Stimulated activated CD4-positive, alpha-beta T cell treated with anti-CD3 and anti-CD28 coated beads, Interleukin-12 subunit alpha, Interleukin-12 subunit beta, amount 100 ng/mL, for 24 hours (primary cell): ENCODE measurements at places on chromosomes 11 and 22.

- DNase-seq = no peak
Measured at GRCh38 chr22:20180245-20180630, 29.4 kb upstream of the CCDC188 start.

DNA sequence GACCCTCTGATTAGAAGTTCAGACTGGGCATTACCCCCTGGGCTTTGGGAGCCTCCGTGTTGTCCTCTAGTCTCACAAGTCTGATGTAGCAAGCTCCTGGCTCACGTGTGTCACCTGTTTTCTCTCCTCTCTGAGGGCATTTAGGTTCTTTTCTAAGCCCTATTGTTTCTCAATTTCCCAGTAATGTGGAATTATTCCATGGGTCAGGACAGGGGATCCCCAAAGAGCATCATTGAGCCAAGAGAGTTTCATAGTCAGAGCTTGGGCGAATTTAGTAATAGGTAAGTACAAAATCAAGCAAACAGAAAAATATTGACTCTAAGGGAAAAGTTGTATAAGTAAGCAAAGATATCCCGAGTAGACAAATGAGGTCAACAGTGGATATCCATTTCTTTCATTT, 57.3 kb downstream of the PPP6R2 start:
- DNase-seq = no peak

- no peak for DNase-seq
Measured at GRCh38 chr11:27926981-27927481, 180.9 kb downstream of the KIF18A start.

DNA sequence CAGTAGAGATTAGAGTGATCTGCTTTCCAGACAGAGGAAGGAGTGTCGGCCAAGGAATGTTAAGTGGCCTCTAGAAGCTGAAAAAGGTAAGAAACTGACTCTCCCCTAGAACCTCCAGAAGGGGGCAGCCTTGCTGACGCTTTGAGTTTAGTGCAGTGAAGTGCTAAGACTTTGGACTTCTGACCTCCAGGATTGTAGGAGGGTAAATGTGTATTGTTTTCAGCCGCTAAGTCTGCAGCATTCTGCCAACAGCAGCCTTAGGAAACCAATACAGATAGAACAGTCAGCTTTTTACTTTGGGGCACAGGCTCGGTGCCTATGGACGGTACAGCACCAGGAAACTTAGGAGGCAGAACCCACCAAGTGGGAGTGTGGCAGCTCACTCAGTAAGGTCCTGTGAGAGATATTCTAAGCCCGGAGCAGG, 3.6 kb upstream of the TBC1D22A start:
- DNase-seq = peak; percentile 42

DNA sequence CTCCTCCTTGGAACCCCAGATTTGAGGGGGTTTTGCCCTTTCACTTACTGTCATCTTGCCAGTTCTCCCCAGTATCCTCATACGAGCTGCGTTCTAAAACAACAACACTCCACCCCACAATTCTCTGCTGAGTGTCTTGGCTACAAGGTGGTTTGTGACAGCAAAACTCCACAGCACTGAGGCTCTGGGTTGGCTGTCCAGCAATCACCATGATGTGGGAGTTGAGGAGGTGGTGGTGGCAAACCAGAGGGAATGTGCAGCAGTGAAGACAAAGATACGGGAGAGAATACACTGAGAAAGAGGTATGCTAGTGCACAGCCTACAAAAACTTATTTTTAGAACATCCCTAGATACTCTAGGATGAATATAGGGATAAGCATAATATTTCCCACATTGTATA, 335.0 kb downstream of the C11orf87 start:
- no peak for DNase-seq

DNA sequence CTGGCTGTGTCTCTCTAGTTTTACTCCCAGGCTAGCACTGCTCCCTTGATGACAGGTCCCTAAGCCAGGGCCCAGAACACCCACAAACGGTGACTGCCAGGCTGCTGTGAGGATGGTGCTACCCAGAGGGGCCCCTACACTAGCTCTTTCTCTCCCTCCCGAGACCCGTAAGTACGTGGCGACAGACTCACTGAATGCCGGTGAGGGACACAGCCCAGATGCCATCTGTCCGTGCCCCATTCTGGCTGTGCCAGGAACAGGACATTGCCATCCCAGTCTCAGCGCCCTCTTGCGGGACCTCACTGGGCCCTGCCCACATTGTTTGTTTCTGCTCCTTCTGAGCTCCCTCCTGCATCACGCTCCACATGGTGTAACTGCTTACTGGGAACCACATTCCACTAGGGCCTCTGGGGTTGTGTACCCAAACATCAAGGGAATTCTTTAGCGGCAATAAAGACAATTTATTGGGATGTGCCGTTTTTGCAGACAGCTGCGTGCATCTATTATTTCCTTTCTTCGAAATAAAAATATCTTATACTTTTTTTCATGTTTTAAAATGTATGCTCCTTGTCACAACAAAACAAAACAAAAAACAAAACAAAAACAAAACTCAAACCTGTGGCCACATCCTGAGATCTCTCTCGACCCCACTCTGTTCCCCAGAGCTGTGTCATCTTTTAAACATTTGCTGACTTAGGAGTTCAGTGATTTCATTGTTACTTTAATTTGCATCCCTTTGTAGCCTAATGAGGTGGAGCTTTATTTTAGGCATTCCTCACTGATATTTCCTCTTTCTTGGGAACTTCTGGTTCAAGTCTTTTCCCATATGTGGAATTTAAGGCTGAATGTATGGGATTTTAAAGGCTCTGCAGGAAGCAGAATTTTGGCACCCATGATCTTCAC, 4.4 kb upstream of the TPCN2 start:
- no peak for DNase-seq

GRCh38 chr11:110812086-110812733, 100.0 kb upstream of the ARHGAP20 start:
- no peak for DNase-seq

- no peak for DNase-seq
Measured at GRCh38 chr11:7077101-7077500, 11.7 kb upstream of the RBMXL2 start.

DNA sequence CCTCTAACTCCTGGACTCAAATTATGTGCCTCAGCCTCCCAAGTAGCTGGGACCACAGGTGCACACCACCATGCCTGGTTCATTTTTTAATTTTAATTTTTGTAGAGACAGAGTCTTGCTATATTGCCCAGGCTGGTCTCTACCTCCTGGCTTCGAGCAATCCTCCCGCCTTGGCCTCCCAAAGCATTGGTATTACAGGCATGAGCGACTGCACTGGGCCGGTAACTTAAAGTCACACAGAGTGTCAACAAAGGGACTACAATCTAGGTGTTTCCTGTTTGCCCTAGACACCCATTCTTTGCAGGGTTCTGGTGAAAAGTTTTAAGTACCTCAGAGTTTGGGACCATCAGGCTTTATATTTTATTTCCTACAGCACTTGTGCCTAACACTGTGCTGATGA, 8.4 kb downstream of the UVRAG start:
- no peak for DNase-seq

DNA sequence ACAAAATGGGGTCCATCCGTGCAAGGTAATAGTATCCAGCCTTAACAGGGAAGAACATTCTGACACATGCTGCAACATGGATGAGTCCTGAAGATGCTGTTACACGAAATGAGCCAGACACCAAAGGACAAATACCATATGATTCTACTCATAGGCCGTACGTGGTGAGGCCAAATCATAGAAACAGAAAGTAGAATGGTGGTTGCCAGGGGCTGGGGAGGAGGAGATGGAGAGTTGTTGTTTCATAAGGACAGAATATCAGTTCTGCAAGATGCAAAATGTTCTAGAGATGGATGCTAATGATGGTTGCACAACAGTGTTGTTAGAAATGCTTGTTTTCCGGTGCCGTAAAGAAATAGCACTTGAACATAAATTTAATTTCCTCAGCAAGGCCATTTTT, 2.6 kb downstream of the TBX10 start:
- no peak for DNase-seq

GRCh38 chr22:50599816-50600455, 657 bp upstream of the MAPK8IP2 start:
- no peak for DNase-seq

- no peak for DNase-seq
Measured at GRCh38 chr11:1333091-1333772, 23.8 kb upstream of the TOLLIP start.
